ENCODE measurements at places on chromosomes 2 and 18. TPM values are rescaled to one million over a fixed set of nuclear protein-coding genes. Genes with fewer than 3 reads are reported as not detected.

DNA sequence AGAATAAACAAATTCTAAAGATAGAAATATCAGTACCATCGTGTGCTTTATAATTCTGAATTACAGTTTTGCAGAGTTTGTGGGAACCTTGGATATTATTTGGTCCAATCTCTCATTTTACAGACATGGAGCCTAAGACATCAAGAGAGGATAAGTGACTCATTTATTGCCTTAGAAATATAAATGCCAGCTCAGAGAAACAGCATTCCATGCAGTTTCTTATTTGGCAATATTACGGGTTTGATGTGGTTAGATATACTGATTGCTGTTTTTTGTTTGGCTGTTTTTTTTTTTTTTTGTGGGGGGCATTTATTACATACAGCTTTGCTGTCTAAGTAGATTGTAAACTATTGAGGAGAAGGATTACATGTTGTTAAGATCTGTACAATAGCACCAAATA lies 1241.1 kb upstream of the LRRTM1 start:
- DNase-seq: no peak

DNA sequence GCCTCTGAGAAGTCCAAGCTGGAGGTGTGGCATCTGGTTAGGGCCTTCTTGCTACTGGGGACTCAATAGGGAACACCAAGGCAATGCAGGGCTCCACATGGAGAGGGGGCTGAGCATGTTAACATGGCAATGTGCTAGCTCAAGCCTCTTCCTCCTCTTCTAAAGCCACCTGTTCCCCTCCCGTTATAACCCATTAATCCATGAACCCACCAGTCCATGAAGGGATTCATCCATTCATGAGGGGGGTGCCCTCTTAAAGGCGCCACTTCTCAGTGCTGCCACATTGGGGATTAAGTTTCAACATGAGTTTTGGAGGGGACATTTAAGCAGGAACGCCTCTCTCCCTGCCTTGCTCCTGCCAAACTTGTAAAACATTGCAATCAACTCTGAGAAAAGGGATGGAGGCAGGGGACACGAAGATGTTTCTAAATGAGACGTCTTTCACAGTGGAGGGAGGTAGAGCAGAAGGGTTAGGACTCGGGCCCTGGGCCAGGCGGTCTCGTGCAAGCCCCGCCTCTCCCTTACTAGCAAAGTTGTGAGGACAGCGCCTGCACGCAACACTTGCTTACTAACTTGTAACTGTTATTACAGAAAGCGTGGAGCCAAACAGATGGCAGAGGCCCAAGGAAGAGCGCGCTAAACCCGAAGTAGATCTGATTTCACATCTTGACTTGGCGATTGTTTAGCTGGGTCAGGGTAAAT lies 118.2 kb upstream of the ZNF516 start:
- DNase-seq: no peak

DNA sequence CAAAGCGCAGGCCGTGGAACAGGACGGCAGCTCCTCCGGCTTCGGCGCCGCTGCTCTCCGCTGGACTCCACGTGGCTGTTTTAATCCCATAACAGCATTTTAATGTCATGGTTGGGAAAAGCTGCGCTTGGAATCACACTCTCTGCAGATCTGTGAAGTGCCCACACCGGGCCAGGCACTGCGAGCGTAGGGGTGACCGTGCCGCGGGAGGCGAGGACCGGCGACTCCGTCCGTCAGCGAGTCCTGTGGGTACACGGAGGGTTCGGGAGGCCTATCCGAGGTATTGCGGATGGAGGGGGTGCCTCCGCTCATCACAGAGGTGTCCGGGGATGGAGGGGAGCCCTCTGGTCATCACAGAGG lies 198.0 kb upstream of the SALL3 start:
- no peak for DNase-seq

GRCh38 chr2:58895857-58896256 lies 654.7 kb upstream of the FANCL start:
- DNase-seq: no peak

GPR75 gene
- total RNA-seq: 2.7 TPM

STON1 gene
- 68.0 TPM for total RNA-seq

DNA sequence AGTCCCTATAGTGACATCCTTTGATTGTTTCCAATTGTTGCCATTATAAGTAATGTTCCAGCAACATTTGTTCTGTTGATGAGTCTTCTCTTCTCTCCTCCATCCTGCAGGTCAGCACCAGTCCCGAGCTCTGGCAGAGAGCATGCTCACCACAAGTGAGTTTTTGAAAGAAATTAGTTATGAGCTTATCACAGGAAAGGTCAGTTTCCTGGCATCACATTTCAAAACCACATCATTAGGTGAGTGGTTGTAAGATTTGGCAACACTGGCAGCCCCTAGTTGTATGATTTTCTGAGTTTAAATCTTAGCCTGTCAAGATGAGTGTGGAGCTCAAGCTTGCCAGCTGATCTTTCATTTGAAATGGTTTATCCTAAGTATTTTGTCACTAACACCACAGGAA lies 149.6 kb downstream of the ESCO1 start:
- DNase-seq: no peak

- no peak for DNase-seq
These were observed at the start of gene EMILIN2 for GRCh38 chr18:2846636-2847316. EMILIN2 (plus strand) TSS chr18:2847006; CDS start chr18:2847189, 183 bp downstream.

GRCh38 chr2:181364492-181365170 lies 92.6 kb upstream of the ITGA4 start:
- no peak for DNase-seq

DNA sequence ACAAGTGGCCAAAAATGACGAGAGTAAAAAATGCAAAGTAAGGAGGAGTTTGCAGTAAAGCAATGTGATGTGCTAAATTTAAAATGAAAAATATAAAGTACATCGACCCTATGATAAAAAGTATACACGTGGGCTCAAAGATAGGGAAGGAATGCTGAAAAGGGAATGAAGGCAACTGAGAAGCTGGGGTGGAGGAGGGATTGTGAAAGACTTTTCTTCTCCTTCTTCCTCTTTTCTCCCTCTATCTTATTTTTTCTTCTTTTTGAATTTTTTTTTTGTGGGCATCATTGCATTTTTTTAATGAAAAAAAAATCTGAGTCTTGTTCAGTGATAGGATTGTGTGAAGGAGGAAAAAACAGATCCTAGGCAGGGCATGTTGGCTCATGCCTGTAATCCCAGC lies 57.6 kb upstream of the STK17B start:
- no peak for DNase-seq

SLC4A3 gene
- total RNA-seq: 1.3 TPM

DNA sequence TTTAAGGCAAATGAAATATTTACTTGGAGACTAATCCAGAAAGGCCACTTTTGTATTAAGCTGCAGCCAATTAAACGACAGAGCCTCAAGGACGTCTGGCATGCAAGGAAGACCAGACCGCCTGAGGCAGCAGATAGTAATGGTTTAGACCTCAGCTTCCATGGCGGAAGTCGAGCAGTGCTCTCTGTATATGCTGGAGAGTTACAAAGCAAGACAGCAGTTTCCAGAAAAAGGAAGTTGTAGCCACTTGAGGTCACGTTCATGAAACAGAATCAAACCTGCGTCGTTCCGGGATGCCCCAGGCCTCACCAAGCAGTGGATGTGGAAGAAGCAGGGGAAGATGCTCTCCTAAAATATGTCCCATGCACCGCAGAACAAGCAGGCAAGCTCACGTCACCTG lies 142.0 kb downstream of the PTGR3 start:
- no peak for DNase-seq

LDLRAD4 gene
- 52.3 TPM for total RNA-seq

- no peak for DNase-seq
These were observed 66.4 kb downstream of the CYB5A start for GRCh38 chr18:74225193-74225840.

NCKAP5 gene
- 14.4 TPM for total RNA-seq

DNA sequence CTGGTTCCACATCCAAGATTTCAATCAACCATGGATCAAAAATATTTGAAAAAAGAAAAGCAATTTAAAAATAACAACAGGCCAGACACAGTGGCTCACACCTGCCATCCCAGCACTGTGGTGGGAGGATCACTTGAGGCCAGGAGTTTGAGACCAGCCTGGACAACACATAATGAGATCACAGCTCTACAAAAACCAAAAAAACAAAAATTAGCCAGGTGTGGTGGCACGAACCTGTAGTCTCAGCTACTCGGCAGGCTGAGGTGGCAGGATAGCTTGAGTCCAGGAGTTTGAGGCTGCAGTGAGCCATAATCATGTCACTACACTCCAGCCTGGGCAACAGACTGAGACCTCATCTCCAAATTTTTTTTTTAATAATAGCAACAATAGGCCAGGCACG lies 13.4 kb upstream of the SPATA3 start:
- no peak for DNase-seq

DNA sequence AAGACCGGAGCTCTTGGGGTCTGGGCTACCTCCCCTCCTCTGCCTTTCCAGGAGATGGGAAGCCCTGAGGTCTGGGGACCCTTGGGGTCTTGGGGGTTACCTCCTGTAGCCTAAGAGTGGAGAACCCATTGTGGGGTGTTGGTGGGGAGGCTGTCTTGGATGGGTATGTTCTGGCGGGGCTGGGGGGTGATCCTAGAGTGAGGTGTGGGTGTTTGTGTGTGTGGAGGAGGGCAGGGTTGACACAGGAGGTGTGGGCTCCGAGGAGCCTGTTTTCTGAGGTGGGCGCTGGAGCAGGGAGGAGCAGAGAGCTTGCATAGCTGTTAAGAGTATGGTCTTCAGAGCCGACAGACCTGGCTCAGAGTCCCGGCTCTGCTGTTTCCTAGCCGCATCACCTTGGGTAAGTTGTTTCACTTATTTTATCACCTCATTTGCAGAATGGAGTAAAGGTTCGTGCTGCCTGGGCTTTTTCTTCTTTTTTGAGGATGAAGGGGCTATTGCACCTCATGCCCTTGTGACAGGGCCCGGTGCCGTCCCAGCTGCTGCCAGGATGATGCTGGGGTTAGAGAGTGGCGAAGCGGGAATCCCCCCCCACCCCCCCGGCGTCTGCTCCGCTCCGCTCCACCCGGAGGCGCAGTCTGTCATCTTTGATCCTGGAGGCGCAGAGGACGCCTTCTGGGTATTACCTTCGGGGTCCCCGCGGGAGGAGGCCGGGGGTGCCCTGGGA lies 17.2 kb downstream of the TET3 start:
- no peak for DNase-seq

CLEC4F gene
- not detected for total RNA-seq

GRCh38 chr2:161095314-161095713 lies 64.9 kb upstream of the TANK start:
- no peak for DNase-seq

DNA sequence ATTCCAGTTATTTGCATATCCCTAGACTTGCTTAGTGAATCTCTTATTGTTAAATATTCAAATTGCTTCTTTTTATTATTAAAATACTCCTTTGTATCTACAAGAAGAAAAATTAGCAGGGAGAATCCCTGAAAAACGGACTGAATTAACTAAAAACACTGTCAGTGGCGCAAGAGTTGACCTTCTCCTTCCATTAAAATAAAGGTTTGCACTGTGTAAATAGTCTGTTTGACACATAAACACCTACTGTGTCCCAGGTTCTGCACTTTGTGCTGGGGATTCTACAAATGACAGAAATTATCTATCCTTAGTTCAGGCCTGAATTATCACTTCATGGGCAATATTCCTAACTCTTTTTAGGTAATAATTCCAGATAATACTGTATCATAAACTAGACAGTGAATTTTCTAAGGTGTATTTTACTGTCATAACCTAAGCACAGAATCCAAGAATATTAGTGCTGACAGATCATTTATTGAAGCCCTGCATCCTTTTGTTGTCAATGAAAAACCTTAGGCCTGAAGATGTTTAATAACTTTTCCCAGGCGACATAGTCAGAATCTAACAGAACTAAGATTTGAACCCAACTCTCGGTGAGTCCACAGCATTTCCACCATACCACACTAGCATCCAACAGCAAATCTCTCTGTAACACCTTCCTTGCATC lies 17.0 kb upstream of the BMP10 start:
- DNase-seq: no peak

ABHD1 gene
- not detected for total RNA-seq

DNA sequence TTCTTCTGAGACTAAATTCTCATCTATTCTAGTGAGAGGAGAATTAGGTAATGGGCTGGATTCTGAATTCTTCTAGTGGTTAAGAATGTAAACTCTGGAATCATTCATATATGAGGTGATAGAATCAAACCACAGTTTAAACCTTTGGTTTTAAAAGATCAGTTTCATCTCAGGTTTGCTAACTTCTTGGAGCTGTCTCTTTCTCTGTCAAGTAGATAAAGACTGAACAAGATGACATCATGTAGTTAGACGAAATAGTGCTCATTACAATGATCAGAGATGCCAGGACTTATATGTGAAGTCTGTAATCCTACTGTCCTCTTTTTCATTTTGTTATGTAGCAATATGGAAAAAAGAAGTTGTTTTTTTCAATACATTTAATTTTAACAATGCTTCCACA lies 4.9 kb downstream of the CEBPZOS start:
- no peak for DNase-seq

GRCh38 chr18:65821911-65822310 lies 71.1 kb downstream of the CDH7 start:
- no peak for DNase-seq

ST8SIA5 gene
- 0.95 TPM for total RNA-seq

Measured in urinary bladder (tissue), 4 donors.